ENCODE measurements at places on chromosomes 6 and 20.

DNA sequence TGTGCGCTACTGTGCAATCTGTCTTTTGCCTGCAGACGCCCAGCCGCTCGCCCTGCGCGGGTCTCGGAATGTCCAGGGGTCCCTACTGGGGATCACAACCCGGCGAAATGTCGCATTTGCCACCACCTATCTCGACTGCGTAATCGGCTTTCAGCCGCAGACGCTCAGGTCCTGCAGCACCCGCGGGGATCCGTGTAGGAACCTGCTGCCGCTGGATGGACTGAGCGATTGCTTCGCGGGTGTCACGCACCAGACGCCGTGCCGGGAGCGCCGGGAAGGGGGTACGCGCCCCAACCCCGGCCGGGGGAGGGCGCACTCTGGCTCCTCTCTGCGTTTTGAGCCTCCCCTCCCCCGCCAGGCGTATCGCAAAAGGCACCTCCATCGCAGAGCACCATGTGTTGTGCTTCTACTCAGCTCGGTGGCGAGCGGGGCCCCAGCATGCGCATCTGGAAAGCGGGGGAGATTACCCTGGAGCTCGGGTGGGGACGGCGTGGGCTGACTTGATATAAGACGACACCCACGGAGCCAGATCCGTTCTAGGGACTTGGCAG lies 747 bp upstream of the PTPRA start:
- DNase-seq: peak; percentile 54

DNA sequence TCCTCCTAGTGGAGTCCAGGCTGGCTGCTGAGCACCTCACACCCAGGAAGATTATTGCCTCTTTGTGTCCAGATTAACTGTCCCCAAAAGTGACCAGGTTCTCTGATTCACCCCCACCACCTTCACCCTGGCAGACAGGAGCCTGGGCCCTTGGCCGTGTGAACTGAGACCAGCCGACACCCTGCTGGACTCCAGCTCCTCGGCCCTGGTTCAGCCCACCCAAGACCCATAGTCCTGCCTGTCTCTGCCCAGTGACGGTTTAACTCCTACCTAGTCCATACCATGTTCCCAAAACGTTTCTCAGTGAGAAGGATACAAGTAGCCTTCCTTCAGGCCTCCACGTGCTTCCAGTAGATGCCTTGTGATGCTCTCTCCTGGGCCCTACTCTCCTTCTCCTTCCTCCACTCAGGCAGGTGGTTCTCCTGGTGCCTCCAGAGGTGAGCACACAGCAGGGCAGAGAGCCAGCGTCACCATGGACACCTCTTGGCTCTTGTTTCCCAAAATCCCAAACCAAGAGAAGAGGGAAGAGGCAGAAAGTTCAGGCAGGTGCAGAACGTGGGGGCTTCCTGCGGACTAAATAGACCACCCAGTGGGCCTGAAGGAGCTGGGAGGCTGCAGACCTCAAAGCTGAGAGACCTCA lies 134.4 kb upstream of the CST7 start:
- DNase-seq: no peak

DNA sequence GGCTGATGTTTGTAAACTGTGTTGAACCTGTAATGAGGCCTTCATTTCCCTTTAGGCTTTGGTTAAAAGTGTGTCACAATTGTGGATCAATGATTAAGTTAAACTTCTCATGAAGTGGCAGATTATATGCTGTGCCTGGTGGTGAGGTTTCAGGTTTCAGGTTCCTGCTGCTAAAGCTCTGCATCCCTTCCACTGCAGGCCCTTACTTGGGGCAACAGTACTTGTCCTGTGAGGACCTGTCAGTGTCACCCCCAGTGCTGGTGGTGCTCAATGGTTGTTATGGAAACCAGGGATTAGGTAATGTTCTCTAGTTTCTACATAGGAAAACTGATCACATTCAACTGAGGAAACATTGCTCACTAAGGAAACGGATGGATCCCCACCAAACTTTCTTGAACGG lies 18.5 kb downstream of the RPP21 start:
- DNase-seq: no peak

- DNase-seq: no peak
Observed at GRCh38 chr6:114712129-114712662, 369.4 kb upstream of the HS3ST5 start.

DNA sequence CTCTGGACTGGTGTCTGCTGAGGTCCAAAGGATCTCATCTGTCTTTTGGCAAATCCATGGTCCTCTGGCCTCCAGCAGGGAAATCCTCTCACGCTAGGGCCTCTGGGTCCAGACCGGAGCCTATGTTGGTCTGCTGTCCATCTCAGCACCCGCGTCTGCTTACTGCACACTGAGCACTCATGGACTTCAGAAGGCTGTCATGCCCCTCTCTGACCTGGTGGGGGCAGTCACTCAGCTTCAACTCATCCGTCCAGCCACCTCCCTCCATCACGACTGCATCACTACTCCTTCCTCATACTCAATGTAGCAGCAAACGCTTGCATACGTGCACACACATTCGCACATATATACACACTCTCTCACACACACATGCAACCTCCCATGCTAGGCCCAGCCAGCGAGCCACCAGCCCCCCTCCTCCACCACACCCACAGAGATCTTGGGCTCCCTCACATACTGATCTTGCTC lies 33.3 kb downstream of the GABRR2 start:
- peak; percentile 67 for DNase-seq

- no peak for DNase-seq
Observed at GRCh38 chr6:74369556-74369993, 673.6 kb downstream of the CD109 start.

GRCh38 chr6:28335040-28335563 lies 846 bp downstream of the ZSCAN31 start:
- DNase-seq: no peak

- no peak for DNase-seq
Observed at GRCh38 chr6:119627908-119628669, 278.5 kb upstream of the MAN1A1 start.

GRCh38 chr20:43583982-43584432 lies 6.7 kb upstream of the IFT52 start:
- no peak for DNase-seq

- no peak for DNase-seq
Observed at GRCh38 chr20:41560970-41561369, 57.2 kb downstream of the CHD6 start.

Data from Jurkat, Clone E6-1 (cell line).